Right atrium auricular region (tissue), 2 donors: ENCODE measurements at places on chromosomes 3 and 15. TPM values are rescaled to one million over a fixed set of nuclear protein-coding genes. Genes with fewer than 3 reads are reported as not detected.

- peak overlapping the region; percentile 75 for H3K4me3 ChIP-seq
- no peaks in the 10 kb centered on the region for H3K27me3 ChIP-seq
- H3K36me3 ChIP-seq = no peaks in the 10 kb centered on the region
- peak overlapping the region; percentile 72 for H3K27ac ChIP-seq
- DNase-seq = no peak
- no peaks in the 10 kb centered on the region for H3K4me1 ChIP-seq
Observed at GRCh38 chr15:66706840-66707239, 4.8 kb downstream of the SMAD6 start.

Gene SLC28A2
- not detected for total RNA-seq

- H3K4me3 ChIP-seq = no peak overlapping the region
- no peak overlapping the region for H3K27ac ChIP-seq
- DNase-seq = no peak
- no peaks in the 10 kb centered on the region for H3K27me3 ChIP-seq
Observed at GRCh38 chr15:39960411-39960810, 26.5 kb downstream of the EIF2AK4 start.

GRCh38 chr15:40773496-40773895 lies 3.7 kb downstream of the C15orf62 start:
- no peaks in the 10 kb centered on the region for H3K4me1 ChIP-seq
- H3K27ac ChIP-seq = no peak overlapping the region
- no peaks in the 10 kb centered on the region for H3K27me3 ChIP-seq
- H3K36me3 ChIP-seq = peaks cover 57% of the 10 kb centered on the region

- no peaks in the 10 kb centered on the region for H3K4me1 ChIP-seq
- H3K27ac ChIP-seq = no peak overlapping the region
- H3K36me3 ChIP-seq = no peaks in the 10 kb centered on the region
- no peak overlapping the region for H3K4me3 ChIP-seq
- H3K27me3 ChIP-seq = no peaks in the 10 kb centered on the region
Observed at GRCh38 chr3:60992395-60992794, 258.9 kb downstream of the FHIT start.
